GM12864 (cell line): ENCODE measurements at places on chromosomes 16 and 17.

DNA sequence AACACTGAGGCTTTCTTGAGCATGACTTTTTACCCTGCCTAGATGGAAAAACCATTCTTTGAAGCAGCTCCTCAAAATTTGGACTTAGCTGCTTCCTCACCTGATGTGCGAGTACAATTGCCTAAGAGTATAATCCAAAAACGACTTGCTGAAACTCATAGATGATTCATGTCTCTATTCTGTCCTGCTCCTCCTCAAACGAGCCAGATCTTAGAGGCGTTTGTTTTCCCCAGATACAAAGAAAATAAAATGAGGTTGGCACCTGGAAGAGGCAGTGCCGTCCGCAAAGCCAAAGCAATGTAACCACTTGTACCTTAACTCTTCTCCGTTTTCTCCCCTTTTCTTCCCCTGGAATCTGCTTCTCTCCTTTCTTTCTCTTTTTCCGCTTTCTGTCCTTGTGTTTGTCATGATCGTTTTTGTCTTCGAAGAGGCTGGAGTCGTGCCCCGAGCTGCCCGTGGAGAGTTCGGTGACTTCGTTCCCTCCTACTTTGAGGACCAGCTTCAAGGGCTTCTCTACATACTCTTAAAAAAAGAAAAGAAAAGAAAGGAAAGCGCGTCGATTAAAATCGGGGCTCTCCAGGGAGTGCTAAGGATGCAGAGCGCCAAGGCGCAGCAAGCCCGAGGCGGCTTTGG is 895 bp downstream of the BRD7 start:
- no peak for DNase-seq

DNA sequence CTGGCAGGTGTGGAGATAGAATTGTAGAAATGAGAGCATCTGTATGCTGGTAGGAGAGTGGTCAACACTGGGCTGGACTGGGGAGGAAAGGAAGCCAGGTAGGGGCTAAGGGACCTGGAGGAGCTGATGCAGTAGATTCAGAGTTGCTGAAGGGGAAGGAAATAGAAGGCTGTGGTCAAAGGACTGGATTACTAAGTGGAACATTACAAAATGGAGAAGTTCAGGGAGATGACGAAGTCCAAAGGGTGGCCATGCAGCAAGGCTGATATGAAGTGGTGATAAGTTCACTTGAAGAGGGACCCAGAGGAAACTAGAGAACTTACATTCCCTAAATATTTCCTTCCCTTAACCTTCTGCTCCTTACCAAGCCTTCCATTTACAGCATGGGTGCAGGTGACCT is 8.6 kb upstream of the CCL2 start:
- no peak for DNase-seq

- no peak for DNase-seq
These were observed 48.0 kb upstream of the RBFOX3 start for GRCh38 chr17:79658811-79659207.

- peak; percentile 72 for DNase-seq
These were observed 20.5 kb downstream of the SLC7A6 start for GRCh38 chr16:68284847-68285246.

- no peak for DNase-seq
These were observed 98.2 kb downstream of the AXIN2 start for GRCh38 chr17:65463242-65463641.

DNA sequence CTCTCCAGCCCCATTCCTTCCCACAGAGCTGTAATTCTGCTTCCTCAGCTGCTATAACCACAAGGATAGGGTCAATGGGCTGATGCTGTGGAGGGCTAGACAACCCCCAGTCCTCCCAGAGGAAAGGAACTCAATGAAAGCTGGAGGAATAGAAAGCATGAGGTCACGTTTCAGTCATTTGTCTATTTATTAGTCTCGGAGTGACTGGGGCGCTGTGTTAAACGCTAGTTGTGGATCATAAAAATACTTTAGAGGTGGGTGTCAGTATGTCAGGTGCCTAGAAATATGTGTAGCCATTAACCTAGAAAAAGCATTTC is 787 bp upstream of the CCL3L1 start:
- no peak for DNase-seq
